Activated naive CD4-positive, alpha-beta T cell (primary cell): ENCODE measurements at places on chromosomes 7 and 10.
A peak's percentile ranks its signal among the peaks of the same experiment; 100 is the strongest.

GRCh38 chr7:23067271-23067670 is 38.3 kb upstream of the KLHL7 start:
- DNase-seq, result no peak

GRCh38 chr7:138980563-138981291 is 462 bp downstream of the KIAA1549 start:
- DNase-seq, result no peak

GRCh38 chr7:127995156-127995880 is 35.9 kb downstream of the LRRC4 start:
- DNase-seq, result no peak

DNA sequence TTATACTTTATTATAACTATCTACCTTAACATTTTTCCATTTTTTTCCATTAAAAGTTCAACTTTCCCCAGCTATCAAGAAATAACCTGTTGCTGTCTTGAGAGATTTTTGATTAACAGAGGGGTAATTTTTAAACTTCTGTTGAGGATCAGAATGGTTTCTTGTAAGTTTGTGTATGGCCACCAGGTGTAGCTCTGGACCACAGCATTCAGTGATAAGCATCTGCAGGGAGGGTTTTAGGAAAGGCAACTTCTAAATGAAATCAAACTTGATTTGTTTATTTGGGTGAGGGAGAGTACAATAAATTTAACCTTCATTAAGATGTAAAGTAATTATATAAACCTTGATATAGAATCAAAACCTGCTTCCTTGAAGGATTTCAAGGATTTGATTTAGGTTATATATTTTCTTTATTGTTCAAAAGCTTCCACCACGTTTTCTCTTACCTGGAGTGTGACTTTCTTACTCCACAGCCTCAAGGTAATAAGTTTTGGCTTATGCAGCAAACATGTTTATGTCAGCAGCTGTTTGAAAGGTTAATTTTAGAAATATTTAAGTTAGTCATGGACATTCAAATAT is 153.3 kb downstream of the STK31 start:
- DNase-seq, result no peak

DNA sequence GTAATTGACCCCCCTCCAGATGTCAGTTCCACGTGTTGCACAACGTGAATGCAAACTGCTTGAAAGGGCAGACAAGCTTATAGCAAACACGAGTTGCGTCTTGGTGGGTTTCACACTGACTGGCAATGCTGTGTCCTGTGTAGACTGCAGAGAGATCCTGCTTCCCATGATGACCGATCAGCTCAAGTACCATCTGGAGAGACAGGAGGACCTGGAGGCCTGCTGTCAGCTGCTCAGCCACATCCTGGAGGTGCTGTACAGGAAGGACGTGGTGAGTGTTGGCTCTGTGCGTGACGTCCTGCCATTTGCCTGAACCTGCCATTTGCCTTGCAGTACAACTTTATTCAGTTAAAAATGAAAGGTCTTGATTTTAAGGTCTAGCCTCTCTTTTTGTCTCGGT is 71.1 kb downstream of the INSYN2A start:
- no peak for DNase-seq

DNA sequence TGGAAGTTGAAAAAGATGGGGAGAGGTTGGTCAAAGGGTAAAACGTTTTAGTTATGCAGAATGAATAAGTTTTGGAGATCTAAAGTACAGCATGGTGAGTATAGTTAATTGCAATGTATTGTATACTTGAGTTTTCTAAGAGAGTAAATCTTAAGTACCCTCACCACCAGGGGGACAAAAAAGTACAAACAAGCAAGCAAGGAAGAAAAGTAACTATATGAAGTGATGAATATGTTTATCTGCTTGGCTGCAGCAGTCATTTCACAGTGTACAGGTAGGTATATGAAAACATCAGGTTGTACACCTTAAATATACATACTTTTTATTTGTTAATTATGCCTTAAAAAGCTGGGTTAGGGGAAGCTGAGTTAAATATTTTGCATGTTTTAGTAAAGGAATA is 157.3 kb downstream of the PCLO start:
- DNase-seq, result no peak

GRCh38 chr7:30548845-30549244 is 44.2 kb upstream of the GGCT start:
- no peak for DNase-seq

GRCh38 chr7:6241607-6241973 is 30.8 kb downstream of the CYTH3 start:
- DNase-seq, result no peak

DNA sequence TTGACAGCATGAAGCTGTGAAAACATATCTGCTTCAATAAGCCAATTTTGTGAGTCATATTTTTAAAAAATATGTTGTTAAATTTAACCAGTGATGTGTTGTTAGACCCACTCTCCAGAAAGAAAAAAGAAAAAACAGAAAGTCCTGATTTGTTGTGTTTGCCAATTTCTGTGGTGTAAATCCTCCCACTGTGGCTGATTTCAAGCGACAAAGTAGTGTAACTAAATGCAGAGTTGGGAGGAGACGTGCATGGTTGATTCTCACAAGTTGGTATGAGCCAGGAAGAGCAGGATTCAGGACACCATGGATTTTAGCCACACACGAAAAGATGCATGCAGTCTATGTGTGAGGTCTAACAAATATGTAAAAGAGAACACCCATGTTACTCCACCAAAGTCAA is 139.1 kb downstream of the CCDC3 start:
- DNase-seq, result no peak

DNA sequence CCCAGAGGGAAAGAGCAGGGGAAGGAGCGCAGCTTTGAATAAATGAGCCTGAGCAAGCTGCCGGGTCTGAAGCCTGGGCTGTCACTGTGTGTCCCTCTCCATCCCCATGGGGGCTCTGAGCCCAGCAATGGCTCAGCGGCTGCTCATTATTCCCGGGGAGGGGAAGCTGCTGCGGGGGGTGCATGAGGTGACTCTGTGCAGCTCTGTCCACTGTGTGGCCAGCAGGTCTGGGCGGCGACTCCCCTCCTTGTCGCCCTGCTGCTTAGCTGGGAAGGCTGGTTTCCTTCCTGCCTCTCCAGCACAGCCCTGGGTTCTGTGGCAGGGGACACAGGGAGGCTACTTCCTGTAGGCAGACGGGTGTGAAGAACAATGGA is 234.2 kb downstream of the PRPF18 start:
- no peak for DNase-seq

DNA sequence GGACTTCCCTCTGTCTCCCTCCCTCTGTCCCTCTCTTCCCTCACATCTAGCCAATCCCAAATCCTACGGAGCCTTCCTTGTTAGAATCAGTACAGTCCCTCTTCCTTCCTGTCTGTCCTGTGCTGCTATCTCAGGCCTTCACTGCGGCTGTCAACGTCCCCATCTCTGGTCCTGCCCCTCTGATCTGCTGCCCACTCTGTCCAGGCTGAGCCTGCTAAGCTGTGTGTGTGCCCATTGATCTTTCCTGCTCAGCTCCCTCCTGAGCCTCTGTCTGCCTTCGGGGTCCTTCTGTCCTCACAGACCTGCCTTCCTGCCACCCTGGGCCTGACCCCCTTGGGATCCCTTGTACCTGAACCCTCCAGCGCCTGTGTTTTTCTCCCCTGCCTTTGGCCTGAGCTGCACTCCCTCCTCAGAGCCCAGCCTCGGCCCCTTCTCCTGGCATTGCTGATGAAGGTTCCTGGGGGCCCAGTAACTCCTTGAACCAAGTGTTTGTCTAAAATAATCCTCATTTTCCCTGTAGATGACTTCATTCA is 182.1 kb upstream of the SHH start:
- no peak for DNase-seq

- DNase-seq, result no peak
These were observed 117.8 kb upstream of the AKR1E2 start for GRCh38 chr10:4708123-4708759.

- no peak for DNase-seq
These were observed 28.3 kb downstream of the POLR3A start for GRCh38 chr10:78000956-78001472.

- DNase-seq, result no peak
These were observed 20.3 kb downstream of the YWHAG start for GRCh38 chr7:76338298-76339084.

DNA sequence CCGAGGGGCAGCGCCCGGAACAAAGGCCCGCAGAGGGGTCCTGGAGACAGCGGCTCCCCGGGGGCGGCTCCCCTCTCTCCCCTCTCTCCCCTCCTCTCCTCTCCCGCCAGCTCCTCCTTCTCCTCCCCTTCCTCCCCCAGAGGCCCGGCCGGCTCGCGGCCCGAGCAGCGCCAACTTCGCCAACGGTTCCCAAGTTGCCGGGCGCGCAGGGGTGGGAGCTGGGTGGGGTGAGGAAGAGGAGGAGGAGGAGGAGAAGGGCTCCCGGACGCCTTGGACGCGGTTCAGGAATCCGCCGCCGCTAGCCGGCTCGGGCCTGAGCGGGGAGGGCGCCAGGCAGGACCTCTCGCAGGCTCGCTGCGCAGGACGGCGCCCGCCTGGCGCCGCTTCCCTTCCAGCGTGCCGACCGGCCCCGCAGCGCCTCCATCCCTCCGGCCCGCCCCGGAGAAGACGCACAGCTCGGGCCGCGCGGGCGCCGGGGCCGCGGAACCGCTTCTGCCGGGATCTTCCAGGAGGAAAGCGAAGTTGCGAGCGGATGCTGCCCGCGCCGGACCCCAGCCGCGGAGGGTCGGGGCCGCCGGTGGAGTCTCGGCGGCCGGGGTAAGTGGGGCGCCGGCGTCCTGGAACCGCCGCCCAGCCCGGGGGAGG is at the start of gene CHST3:
Gene CHST3, plus strand, starts transcription at position 298 of the 645 bp plus-strand sequence. CDS start 41,448 bp downstream, outside the sequence.
- no peak for DNase-seq

GRCh38 chr7:36661135-36661840 is 63.0 kb downstream of the AOAH start:
- DNase-seq, result no peak

- DNase-seq, result no peak
These were observed 155.2 kb upstream of the BMPER start for GRCh38 chr7:33750177-33750576.

DNA sequence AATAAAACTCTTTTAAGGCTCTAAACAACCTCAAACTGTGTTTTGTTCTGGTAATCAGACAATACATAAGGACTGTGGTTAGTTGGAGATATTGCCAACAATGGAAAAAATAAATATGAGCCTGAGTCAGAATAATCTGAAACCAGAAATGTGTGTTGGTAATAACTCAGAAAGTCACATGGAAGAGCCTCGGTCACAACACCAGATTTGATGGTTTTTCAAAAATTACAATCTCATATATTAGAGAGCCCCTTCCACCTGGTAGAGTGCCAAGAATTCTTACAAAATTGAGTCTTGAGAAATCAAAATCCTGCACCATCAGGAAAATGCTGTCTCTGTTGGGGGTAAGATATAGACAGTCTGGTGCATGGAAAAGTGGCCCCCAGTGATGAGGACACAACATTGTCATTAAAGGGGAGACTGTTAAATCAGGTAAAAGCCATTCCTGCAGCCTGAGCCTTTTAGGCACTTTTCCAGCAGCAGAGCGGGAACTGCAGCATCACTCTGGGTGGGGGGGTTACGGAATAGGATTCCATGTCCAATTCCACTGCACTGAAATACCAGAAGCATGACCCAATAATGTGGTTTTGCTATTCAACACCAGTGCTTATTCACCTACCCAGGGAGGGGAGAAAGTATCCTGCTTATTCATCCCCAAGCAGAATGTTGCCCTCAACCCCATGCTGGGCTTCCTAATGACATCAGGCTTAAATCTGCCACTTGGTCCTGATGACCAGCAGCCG is 9.5 kb upstream of the ADAM12 start:
- DNase-seq, result no peak

- DNase-seq, result no peak
These were observed 223.1 kb upstream of the FZD1 start for GRCh38 chr7:91041141-91041540.

GRCh38 chr7:4791738-4792536 is 16.5 kb downstream of the AP5Z1 start:
- peak; percentile 66 for DNase-seq

DNA sequence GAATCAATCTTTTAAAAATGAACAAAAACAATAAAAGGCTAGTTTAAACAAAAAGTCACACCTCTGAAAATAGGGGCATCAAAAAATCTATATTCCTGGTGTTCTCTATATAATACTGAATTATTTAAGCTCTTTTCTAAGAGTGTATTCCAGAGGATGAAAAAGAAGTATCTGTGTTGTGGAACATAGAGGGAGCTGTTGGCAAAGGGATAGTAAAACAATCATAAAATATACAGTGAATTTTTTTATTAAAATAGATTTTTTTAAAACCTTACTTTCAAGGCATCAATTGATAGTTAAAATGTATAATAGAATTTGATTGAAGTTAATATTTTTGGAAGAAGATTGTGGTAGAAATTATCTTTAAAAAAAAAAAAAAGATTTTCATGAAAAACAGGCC is 1409.1 kb upstream of the CELF2 start:
- no peak for DNase-seq

- no peak for DNase-seq
These were observed 47.1 kb downstream of the CALML3 start for GRCh38 chr10:5571826-5572225.

DNA sequence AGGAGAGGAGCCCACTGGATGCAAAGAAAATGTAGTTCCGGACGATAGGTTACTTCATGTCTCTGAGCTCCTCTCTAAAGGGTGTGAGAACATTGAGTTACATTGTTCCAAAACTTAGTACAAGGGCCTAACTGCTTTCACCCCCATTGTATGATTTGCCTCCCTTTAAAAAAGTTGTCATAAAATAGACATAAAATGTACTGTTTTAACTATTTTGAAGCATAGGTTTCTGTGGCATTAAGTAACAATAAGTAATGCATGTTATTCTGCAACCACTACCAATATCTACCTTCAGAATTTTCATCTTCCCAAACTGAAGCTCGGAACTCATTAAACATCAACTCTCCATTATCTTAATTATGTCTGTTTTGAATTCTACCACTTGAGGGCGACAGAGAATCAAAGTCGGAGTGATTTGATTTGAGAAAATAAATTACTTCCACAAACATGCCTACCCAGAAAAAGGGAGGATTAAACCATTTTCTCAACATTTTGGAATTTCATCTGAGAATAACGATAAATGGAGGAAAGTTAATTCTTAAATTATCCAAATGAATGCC is 2.7 kb downstream of the IGFBP1 start:
- no peak for DNase-seq

DNA sequence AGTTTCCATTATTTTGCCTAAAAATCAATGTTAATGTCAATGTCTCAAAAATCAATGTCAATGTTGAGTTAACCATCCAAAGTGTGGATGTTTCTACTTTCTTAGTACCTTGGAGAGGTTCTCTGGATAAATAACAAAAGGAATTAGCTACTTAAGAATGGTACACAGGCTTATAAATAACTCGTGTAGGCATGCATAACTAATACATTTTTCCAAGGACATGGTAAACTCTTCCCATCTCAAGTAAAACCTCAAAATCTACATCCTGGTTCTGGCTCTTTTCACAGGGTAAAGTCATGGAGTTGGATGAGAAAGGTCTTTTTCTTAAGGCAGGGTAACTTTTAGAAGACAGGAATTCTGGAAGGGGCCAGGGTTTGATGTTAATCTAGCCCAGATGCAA is 59.9 kb downstream of the CAV1 start:
- DNase-seq, result no peak

DNA sequence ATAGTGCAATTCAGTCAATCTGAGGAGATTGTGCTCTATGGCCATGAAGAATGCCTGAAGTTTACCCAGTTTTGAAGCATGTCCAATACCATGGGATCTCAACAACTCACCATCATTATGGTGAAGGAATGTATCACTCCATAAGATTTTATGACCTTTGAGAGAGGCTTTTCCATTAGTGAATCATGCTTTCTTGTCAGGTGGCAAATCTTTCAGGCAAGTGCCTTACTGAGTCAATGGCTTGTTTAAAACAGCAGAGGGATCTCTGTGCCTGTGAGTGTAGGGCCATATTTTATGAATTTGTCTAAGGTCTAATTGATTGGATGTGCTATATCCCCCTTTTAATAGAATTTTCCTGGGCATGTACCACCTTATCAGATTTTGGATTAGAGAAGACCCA is 131.5 kb downstream of the CCDC7 start:
- DNase-seq, result no peak

GRCh38 chr10:13371897-13372470 is 23.9 kb upstream of the SEPHS1 start:
- peak; percentile 11 for DNase-seq
